Activated CD8-positive, alpha-beta T cell treated with anti-CD3 and anti-CD28 coated beads, Interleukin-2, amount 10 ng/mL, durations not matched to agents 7 days and 5 days (primary cell): ENCODE measurements at places on chromosomes 16 and 17. TPM values are rescaled to one million over a fixed set of nuclear protein-coding genes. Genes with fewer than 3 reads are reported as not detected.

The PRSS33 gene
- not detected for total RNA-seq

The SCNN1G gene
- total RNA-seq = not detected

The GRAP gene
- total RNA-seq = 26.3 TPM

The HIGD1B gene
- total RNA-seq = not detected

DNA sequence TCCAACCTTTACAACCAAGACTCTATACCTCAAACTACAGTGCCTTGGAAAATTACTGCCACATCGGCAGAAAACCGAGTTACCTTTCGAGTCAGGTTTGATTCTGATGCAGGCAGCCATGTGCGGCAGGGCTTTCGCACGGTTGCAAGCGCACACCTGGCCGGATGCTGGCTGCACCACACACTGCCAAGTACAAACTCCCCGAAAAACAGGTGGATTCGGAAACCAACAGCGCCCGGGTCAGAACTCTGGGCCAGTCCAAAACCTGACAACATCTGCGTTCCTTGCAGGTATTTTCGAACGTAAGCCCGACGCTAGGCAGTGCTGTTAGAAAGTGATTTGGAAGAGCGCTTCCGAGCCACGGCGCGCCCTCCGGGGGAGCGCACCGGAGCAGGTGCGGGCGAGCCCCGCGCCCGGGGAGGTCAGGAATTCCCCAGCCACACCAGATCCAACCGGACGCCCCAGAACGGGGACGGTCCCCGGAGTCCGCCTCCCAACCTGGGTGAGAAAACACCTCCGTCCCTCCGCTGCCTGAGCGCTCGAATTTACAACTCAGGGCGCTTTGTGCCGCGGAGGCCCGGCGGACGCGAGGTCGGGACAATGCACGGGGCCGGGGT, 1.2 kb downstream of the USP7 start:
- peak; percentile 67 for DNase-seq

DNA sequence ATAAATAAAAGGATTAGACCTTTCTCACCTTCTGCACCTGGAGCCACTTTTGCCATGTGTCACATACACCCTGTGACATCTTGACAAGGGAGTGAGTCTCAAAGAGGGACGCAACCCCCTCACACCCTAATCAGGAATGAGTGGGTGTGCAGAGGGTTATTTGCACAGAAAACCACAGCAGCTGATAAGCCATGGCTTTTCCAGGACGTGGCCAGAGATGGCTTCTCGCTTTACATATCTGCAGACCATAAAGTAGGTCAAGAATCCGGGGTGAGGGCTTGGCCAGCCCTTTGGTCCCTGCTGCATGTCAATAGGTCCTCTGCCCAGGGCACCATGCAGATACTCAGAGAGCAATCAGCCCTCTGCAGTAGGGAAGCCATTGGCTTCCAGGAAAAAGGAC, 2.4 kb upstream of the CD300LF start:
- DNase-seq = no peak

- DNase-seq = no peak
Observed at GRCh38 chr17:38917259-38917658, 8.2 kb upstream of the LASP1NB start.

- DNase-seq = no peak
Observed at GRCh38 chr16:10812312-10813098, 6.1 kb downstream of the TVP23A start.

DNA sequence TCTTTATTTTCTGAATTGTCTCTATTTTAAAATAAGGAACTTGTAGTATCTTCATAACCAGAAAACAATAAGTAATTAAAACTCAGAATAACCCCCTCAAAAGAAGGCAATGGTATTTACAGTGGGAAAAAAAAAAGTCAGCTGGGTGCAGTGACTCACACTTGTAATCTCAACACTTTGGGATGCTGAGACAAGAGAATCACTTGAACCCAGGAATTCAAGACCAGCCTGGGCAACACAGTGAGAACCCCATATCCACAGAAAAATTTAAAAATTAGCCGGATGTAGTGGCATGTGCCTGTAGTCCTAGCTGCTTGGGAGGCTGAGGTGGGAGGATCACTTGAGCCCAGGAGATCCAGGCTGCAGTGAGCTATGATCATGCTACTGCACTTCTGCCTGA, 33.5 kb downstream of the ADAM11 start:
- DNase-seq = no peak
